ENCODE measurements at places on chromosomes 7 and 10.

GRCh38 chr7:111192614-111193413 is 101.9 kb downstream of the LRRN3 start:
- DNase-seq = no peak

GRCh38 chr7:120792861-120793130 is 65.1 kb downstream of the TSPAN12 start:
- no peak for DNase-seq

DNA sequence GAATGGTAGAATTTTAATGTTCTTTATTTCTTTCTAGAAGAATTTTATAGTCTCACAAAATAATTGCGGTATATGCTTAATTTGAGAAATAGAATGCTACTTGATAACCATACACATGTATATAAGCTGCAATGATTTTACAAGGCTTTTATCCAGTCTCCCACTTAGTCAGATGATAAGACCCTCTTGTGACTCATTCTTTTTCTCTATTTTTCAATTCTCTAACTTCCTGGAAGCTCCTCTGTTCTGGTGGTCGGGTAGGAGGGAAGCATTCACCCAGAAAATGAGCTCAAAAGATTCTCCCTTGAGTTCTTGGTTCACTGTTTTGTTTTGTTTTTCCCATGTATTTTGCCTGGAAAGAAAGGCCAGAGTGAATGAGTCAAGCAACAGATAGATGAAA is 546.6 kb downstream of the INHBA start:
- no peak for DNase-seq

- no peak for DNase-seq
These were observed 568.0 kb upstream of the IGFBP3 start for GRCh38 chr7:46489106-46489505.

DNA sequence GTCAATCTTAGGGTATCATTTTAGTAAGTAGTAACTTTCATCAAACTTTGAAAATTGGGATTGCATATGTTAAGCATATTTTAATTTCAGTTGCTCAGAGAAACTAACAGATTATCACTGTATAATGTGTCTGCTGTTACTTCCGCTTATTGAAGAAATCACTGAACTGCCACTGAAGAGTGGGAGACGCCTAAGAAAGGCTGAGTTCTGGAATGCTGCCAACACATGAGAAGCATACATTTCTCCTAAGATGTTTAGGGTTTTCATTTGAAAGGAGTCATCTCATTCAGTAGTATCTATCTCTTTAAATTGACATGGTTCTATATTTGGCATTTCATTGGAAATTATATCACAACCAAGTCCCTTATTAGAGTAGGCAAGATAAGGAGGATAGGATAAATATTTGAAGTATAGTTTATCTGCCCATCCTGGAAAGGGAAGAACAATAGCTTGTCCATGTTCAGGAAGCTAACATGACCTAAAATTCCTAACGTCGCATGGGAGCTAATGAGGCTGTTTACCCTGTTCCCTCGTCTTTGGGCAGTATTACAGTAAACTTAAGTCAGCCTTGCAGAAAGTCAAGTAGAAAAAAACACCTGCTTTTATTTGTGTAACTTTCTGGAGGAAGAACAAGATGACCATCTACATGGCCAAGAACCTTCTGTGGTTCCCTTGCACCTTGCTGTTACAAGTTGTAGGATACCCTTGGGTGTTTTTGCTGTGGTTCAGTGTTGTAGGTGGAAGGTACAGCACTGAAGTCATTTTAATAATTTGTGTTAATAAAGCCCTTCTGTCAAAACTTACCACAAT is 67.3 kb downstream of the NHLRC2 start:
- DNase-seq = no peak

- no peak for DNase-seq
These were observed 452.4 kb upstream of the AKR1E2 start for GRCh38 chr10:4373612-4374011.

DNA sequence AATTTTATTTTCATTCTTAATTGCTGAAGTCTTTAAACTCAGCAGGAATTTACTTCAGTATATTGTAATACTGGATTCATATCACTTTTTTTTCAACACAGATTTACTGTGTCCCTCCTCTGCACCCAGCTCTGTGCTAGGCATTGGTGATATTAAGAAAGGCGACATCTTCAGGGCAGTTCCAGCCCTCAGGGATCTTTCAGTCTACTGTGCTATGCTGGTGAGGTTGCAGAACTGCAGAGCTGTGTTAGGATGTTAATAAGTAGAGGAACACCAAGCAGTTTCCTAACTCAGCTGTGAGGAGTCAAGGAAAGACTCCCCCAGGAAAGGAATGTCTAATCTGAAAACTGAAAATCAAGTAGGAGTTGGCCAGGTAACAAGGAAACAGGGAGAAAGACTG is 158.2 kb upstream of the NPY start:
- no peak for DNase-seq

DNA sequence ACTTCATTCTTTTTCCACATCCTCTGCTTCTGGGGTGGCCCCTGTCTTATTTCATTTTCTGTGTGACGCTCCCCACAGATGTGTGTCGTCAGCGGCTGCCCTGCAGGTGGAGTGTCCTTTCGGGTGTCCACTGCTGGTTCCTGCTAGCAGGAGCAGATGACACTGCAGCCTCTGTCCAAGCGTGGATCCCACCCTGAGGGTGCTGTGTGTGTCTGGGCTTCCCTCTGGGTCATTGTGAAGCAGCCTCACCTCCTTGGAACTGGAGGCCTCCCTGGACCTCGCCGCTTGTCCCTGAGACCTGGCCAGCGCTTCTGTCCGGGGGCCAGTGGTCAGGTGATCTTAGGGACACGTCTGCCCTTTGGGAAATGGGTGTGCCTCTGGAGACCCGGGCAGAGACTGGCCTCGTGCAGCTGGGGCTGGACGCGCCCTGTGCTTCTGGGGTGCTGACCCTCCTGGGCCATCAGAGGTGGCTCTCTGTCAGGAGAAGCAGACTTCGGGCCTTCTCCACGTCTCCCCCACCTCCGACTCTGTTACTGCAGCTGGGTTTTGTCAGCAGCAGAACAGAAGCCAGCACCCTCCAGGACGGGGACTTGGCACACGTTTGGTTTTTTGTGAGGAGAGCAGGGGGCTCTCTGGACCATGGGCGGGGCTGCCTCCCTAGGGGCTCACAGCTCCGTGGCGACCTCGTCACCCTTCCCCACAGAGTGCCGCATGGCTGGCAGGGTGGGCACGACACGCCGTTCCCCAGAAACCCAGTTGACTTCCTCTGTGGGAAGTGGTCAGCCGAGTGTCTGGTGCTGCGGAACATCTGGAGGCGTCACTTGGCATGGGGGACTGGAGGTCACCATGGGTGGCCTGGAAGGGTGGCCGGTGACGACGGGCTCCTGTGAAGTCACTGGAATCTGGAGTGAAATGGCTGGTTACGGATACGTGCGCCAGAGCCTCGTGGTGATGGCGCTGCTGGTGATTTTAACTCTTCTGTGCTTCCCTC is 48.4 kb downstream of the INPP5A start:
- no peak for DNase-seq

DNA sequence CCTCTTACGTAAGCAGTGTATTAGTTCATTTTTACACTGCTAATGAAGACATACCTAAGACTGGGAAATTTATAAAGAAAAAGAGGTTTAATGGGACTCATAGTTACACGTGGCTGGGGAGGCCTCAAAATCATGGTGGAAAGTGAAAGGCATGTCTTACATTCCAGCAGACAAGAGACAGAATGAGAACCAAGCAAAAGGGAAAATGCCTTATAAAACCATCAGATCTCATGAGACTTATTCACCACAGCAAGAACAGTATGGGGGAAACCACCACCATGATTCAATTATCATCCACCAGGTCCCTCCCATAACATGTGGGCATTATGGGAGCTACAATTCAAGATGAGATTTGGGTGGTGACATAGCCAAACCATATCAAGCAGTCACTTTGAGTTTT is 126.3 kb upstream of the CXCL12 start:
- DNase-seq = no peak

DNA sequence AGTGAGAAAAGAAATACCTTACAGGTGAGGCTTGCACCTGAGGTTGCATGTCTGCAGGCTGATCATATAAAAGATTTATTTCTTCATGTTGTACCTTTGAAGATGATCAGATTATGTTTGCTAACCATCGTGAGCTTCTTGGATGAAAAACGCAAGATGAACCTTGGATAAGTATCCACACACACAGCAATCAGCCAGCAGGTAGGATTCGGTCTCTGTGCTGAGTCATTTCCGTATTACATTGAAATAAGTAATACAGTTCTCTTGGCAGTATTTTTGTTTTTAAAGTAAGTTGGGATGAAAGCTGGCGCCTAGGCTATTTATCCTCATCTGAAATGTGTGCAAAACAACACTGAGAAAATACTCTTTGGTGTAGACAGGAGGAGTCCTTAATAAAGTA is 109.0 kb upstream of the PRKCQ start:
- DNase-seq = no peak

- no peak for DNase-seq
These were observed 38.4 kb upstream of the IKZF1 start for GRCh38 chr7:50265968-50266634.

Measured in CD8-positive, alpha-beta T cell (primary cell).